ENCODE measurements at places on chromosomes 2 and 18. TPM values are rescaled to one million over a fixed set of nuclear protein-coding genes. Genes with fewer than 3 reads are reported as not detected.

The ALK gene
- total RNA-seq: not detected

The TTC39C gene
- total RNA-seq: 1.1 TPM

The ABCB11 gene
- under 0.01 TPM for total RNA-seq

The CXCR1 gene
- not detected for total RNA-seq

The TMEM163 gene
- total RNA-seq: 0.16 TPM

The SERPINB13 gene
- total RNA-seq: not detected

The AQP12A gene
- total RNA-seq: not detected

The ERFE gene
- total RNA-seq: 0.65 TPM

The EMILIN1 gene
- 2.3 TPM for total RNA-seq

The NFATC1 gene
- total RNA-seq: 4.2 TPM

The RGPD5 gene
- 41.0 TPM for total RNA-seq

The STARD6 gene
- not detected for total RNA-seq

The SCN2A gene
- under 0.01 TPM for total RNA-seq

The RAB6C gene
- not detected for total RNA-seq

The SNTG2 gene
- not detected for total RNA-seq

The NEU2 gene
- total RNA-seq: not detected

The GPR35 gene
- total RNA-seq: 0.50 TPM

The EFR3B gene
- total RNA-seq: 0.49 TPM

The ZNF512 gene
- total RNA-seq: 26.9 TPM

The PLEK gene
- 0.16 TPM for total RNA-seq

The HOXD1 gene
- total RNA-seq: 8.1 TPM

The TEX44 gene
- total RNA-seq: not detected
